ENCODE measurements at places on chromosomes 7 and 10.

DNA sequence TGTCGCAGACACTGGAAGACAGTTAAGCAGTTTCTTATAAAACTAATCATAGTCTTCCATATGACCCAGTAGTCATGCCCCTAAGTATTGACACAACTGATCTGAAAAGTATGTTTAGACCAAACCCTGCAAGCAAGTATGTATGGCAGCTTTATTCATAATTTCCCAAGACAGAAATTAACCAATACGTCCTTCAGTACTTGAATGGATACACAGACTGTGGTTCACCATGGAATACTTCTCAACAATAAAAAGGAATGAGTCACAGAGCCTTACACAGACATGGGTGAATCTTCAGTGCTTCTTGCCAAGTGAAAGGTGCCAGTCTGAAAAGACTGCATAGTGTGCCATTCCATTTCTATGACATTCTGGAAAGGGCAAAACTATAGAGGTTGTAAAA lies 50.2 kb upstream of the AKR1E2 start:
- DNase-seq, result no peak

GRCh38 chr10:49364747-49365146 lies 31.1 kb downstream of the DRGX start:
- no peak for DNase-seq

- no peak for DNase-seq
These were observed 198.0 kb downstream of the PHF14 start for GRCh38 chr7:11171569-11172192.

GRCh38 chr10:120505866-120506265 lies 48.8 kb downstream of the PLPP4 start:
- DNase-seq, result no peak

GRCh38 chr7:105796365-105796764 lies 80.0 kb downstream of the ATXN7L1 start:
- DNase-seq, result no peak

DNA sequence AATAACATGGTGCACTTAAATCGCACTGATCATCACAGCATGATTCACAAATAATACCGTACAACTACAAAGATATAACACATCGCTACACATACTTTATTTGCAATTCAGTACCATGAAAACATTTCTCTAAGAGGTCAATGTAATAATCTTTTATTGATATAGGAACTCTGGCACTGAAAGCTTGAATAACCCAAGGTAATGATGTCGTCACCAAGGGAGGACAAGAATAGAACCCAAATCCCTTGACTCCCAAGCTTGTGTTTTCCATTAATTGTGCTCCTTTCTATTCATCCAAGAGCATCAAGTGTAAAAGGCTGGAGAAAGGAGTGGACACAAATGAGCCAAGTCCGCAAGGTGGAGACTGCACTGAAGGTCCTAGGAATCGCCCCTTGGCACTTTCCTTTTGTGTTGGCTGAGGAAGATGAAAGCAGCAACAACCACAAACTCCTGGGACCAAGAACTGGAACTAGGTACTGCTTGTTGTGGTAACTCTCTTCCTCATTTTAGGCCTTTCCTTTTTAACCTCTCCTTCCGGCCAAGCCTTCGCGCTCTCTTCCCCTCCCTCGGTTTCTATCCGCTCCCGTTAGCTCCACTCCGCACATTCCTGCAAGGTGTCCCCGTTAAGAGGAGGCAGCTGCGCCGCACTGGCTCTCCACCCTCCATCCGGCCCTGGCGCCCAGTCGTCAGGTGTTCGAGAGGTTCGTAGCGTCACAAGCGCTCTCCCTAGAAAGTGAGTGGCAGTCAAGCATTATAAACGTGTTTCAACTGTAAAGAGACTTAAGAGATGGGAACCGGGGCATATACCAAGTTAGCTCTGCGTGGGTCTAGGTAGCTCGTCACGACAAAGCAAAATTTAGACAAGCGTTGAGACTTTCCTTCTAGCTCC lies 1.0 kb upstream of the CBLL1 start:
- DNase-seq, result peak; percentile 64

- no peak for DNase-seq
These were observed 16.4 kb downstream of the SRI start for GRCh38 chr7:88203401-88203800.

GRCh38 chr7:620056-620455 lies 100.4 kb upstream of the PDGFA start:
- DNase-seq, result no peak

- no peak for DNase-seq
These were observed 94.0 kb downstream of the ELMO1 start for GRCh38 chr7:37354656-37355131.

GRCh38 chr10:2924431-2924830 lies 142.9 kb upstream of the PFKP start:
- DNase-seq, result no peak

DNA sequence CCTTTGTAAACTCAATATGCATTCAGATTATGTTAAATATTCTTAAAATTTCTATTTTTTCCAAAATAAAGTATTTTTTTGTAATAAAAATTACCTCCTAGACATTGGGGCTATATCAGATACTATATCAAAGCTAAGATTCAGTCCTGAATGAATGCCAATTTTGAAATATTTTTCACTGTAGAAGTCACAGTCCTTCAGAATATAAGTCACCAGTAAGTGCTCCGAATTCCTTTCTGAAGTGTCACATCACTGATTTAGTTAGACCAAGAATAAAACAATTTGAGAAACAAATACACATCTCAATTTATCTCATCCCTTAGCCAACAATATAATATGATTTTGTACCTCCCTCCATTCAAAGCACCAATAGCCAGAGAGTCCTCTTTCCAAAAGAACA lies 33.9 kb upstream of the GSAP start:
- DNase-seq, result no peak

DNA sequence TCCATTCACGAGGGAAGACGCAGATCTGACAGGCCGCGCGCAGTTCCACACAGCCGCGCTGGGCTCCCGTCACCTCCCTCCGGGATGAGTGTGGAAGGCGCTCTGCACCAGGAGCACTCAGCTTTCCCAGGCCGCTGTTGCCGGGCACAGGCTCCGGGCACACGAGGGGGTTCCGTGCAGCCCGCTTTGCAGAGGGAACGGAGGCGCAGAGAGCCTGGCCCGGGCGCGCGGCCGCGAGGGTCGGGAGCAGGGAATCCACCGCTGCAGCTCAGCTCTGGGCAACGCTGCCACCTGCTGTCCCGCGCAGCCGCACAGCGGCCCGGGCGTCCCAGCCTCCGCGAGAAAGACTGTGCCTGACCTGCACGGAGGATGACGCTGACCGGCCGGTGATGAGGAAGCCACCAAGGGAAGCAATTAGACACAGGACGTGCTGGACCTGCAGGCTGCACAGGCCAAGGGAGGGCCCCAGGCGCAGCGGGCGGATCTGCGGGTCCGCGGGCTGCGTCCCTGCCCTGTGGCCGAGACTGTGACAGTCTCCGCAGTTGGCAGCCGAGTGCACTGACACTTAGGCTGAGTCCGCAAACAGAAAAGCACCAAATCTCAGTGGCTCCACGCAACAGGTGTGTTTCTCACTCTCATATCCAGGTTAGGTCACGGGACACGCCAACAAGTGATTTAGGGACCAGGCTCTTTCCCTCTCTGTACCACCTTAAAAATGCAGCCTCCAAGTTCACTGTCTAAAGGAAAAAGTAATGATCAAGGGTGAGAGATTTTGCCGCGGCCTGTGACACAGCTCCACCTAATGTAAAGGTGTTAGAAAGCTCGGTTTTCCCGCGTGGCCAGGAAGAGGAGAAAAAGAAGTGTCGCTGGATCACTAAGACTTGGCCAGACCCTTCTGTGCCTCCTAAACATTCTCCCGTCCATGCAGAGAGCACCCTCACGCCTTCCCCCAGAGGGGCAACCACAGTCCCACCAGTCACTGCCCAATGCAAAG lies 94.5 kb downstream of the SEC61G start:
- DNase-seq, result no peak

Measured in activated B cell treated with CpG ODN at 0.5 μM for 24 hours (primary cell).